ENCODE measurements at places on chromosomes 11 and 22.

- DNase-seq: no peak
Observed at GRCh38 chr11:117878314-117878938, 2.0 kb upstream of the FXYD6 start.

GRCh38 chr11:11265994-11266606 is 87.0 kb downstream of the CSNK2A3 start:
- no peak for DNase-seq

GRCh38 chr22:50035131-50035881 is 22.7 kb upstream of the IL17REL start:
- DNase-seq: no peak

GRCh38 chr11:369336-370018 is at the start of gene B4GALNT4:
B4GALNT4 (plus strand) TSS chr11:369499; CDS start chr11:369804, 305 bp downstream.
- DNase-seq: peak; percentile 26

DNA sequence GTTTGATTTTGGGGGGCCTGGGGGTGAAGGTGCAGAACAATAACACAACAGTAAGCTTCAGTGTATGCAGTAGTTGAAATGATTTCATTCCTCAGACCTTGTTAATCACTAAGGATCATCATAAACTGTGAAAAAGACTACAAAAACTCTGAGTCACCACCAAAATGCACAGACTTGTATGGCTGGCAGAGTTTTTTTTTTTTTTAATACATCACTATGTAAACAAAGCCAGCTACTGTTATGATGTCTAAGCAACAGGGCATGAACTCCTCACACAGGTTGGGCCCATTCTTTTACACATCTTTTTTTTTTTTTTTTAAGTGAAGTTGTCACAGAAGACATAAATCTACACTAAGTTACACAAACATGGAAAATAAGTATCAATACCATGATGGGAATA is 311.9 kb downstream of the GUCY1A2 start:
- peak; percentile 52 for DNase-seq

DNA sequence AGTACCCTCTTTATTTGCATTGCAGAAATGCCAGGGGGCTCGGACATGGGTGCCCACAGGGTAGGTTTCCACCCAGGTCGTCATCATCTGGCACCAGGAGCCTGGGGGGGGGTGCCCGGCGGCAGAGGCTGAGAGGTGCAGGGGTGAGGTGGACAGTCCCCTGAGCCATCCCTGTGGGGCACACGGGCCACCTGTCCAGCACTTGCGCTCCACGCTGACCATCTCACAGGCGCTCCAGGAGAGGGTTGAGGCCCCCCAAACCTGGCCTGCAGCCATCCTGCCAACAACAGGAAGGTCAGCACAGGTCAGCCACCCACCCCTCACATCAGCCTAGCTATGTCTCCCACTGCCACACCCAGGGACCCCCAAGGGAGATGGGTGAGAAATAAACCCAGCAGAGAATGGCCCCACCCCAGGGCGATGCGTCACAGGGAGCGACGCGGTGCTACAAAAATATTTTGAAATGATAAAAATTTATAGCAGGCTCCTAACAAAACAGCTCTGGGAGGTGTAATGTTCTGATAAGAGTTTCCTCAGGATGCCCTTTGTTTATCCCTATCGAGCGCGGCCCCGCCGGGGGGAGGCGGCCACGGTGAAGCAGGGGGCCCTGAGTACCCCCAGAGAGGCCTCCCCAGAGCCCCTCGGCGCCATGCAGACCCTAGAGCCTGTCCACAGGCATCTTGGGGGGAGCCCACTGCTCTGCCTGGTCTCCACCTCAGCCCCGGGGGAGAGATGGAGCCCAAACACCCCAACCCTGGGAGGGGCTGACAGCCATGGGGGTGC is 21.0 kb upstream of the GNB1L start:
- DNase-seq: no peak

- DNase-seq: no peak
Observed at GRCh38 chr22:38946771-38947170, 10.6 kb upstream of the APOBEC3A start.

DNA sequence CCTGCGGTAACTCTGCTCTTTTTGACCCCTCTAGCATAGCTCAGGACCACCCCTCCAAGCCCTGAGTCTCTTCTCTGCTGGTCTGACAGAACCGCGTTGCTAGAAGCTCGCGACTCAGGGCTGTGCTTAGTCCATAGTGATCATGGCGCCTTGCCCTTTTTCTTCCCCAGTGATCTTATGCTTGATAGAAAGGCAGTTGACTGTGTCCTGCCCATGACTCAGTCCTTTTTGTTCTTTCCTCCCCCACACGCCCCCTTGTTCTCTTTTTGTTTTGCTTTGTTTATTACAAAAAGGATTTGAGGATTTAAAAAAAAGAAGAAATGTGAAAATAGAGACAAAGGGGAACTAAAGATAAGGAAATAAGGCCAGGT is 17.5 kb downstream of the IL17RA start:
- no peak for DNase-seq

DNA sequence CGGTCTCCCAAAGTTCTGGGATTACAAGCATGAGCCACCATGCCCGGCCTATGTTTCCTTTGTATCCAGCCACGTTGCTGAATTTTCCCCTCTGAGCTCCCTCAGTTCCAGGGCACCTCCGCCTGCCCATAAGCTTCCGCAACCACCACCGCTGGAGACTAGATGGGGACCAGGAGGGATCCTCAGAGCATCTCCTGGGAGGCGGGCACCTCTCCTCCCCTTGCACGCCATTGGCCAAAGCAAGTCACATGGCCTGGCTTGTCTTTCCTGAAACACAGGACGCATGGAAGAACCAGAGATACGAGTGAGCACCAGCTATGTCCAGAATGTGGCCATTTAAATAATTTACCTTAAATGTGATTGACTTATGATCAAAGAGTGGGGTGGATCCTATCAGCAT is 388.3 kb downstream of the BRD1 start:
- no peak for DNase-seq

GRCh38 chr11:79101656-79102055 is 339.2 kb downstream of the TENM4 start:
- no peak for DNase-seq

- no peak for DNase-seq
Observed at GRCh38 chr22:40204321-40205116, 26.8 kb downstream of the TNRC6B start.

DNA sequence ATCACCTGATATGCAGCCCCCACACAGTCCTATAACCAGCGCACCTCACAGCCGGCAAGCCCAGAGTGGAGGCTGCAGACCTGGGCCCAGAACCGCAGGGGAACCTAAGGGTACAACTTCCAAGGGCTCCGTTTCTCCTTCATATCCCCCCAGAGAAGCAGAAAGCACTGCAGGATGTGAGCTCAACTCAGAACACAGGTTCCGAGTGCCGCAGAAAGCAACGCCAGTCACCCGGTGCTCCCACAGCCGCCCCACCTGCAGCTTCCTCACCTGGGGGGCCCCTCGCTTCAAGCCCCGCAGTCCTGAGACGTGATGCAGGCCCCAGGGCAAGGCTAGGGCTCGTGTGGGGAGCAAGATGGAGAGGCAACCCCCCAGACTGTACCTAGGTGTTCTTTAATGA is 2.5 kb downstream of the TSSK2 start:
- DNase-seq: no peak
